ENCODE measurements at places on chromosomes 3 and 15.

DNA sequence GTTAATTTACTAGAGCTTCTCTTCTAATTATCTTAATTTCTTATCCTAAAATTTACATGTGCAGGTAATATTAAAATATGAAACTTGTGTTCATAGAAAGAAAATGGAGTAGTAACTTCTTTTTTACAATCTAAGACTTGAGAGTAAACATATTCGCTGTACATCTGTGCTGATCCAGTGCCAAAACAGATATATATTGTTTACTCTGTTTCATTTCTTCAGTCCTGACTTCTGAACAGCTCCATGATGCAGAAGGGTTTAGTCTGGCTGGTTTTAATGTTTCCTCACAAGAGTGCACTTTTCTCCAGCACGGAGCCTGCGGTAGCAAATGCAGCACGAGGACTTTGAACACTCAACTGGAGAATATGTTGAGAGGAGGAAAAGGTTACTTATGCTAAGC lies 306.8 kb downstream of the EPHA3 start:
- DNase-seq, result no peak

DNA sequence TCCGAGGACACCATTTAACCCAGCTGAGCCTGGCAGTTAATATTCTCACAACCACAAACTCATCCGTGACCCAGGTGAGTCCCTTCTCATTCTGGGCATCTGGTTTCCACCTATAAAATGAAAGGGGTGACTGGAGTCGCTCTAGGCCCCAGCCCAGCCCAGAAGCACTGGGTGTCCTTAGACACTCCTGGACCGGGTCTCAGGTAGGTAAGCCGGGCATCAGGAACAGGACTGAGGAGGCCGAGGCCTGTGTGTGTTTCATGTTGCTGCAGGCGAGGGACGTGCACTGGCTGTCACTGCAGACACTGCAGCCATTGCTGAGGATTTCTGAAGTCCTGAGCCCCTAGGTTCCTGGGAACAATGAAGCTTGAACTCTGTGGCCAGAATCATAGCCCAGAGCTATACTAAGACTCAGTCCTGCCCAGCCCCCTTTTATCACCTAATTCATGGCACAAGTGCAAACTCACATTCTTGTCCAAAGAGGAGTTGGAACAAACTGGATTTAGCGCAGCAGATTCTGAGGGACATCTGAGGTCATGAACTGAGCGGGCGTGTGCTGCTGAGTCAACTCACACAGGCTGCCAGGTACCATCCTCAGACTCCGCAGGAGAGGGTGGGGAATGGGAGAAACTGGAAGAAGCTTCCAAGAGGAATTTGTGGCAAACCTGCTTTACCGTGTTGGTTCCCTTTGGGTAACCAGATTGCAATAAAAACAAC lies 184.9 kb downstream of the FAM43A start:
- DNase-seq, result peak; percentile 94

- no peak for DNase-seq
Measured at GRCh38 chr3:159798951-159799350, 189.7 kb upstream of the IL12A start.

DNA sequence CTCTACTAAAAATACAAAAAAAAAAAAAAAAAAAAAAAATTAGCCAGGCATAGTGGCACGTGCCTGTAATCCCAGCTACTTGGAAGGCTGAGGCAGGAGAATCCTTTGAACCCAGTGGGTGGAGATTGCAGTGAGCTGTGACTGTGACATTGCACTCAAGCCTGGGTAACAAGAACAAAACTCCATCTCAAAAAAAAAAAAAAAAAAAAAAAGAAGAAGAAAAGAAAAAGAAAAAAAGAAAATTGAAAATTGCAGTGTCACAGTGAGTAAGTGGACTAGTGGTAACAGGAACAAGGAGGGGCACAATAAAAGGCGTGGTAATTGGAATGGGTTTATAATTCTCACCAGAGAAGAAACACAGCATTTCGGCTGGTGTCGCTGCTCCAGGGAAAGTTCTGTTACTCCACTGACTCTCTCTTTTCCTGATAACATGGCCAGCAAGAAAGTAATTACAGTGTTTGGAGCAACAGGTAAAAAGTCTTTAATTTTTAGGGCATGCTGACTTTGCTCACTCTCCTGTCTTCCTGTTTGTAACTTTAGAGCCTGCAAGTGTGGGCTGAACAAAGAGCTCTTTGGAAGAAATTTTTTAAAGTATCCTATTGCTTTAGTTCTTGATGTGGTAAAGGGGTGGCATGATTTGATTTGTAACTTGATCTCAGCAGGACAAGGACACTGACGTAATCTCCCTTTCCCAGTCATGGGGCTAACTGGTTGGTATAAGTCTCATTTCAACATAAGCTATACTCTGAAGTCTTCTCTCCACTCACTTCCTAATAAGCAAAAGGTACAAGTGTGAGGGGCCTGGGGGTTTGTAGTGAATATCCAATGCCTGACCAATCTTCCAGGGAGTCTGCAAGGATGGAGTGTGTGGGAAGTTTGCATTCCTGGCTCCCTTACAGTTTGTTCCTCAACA lies 22.1 kb upstream of the TRA2B start:
- peak; percentile 88 for DNase-seq

DNA sequence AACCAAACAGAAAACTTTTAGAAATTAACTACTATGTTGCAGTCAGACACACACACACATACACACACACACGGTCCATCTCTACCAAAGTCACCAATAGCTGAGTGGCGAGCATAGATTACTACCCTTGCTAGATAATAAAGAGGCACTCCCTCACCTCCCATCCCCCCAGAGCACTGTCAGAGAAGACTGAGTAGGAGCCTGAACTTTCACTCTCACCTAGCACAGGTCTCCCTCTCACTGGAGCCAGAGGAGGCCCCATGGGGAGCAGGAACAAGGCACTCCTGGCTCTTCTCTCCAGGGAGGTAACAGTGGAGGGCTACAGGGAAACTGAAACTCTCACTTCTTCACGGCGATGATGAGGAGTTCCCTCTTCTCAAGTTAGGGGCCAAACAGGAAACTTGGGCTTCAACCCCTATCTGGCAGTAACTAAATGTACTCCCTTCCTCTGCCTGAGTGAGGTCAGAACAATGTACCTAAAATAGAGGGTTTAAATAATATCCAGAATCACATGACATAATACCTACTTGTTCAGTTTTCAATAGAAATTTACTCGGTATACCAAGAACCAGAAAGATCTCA lies 975.3 kb upstream of the GBE1 start:
- no peak for DNase-seq

- DNase-seq, result peak; percentile 35
Measured at GRCh38 chr15:64209680-64210334, 47.0 kb upstream of the PPIB start.

GRCh38 chr15:73923488-73924164 lies 2.6 kb upstream of the LOXL1 start:
- DNase-seq, result no peak

- no peak for DNase-seq
Measured at GRCh38 chr3:89622063-89622700, 514.8 kb downstream of the EPHA3 start.

DNA sequence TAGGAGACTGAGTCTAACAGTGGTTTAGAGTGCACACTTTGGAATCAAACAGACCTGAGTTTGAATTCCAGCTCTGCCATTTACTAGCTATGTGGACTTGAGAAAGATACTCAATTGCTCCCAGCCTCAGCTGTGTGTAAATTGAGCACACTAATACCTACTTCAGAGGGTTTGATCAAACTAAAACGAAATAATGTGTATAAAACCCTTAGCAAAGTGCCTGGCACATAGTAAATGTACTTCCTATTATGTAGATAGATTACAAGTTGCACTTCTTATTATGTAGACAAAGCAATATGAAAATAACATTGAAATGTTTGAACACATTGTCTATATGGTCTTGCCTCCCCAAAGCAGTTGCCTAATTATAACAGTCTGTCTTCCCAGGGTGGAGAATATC lies 180.6 kb downstream of the ANXA2 start:
- DNase-seq, result no peak

- no peak for DNase-seq
Measured at GRCh38 chr3:84308379-84308778, 650.4 kb upstream of the CADM2 start.

DNA sequence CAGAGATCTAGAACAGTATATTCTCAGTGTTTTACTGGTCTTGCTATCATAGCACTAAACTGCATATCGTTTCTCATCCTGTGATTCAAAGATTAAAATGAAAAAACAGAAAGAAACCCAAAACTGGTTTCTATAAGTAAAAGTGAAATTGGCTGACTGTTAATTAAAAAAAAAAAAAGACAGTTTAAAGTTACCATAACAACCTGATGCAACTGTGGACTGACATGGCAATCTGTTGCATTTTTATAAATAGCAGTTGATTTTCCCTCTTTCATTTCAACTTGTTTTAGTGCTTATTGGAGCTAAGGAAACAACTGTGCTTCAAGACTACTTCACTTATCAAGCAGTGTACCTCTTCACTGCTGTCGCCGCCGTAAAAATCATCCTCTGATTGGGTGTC lies 186.6 kb downstream of the CFAP20DC start:
- DNase-seq, result no peak

- peak; percentile 81 for DNase-seq
Measured at GRCh38 chr3:72903004-72903403, 15.2 kb downstream of the GXYLT2 start.

DNA sequence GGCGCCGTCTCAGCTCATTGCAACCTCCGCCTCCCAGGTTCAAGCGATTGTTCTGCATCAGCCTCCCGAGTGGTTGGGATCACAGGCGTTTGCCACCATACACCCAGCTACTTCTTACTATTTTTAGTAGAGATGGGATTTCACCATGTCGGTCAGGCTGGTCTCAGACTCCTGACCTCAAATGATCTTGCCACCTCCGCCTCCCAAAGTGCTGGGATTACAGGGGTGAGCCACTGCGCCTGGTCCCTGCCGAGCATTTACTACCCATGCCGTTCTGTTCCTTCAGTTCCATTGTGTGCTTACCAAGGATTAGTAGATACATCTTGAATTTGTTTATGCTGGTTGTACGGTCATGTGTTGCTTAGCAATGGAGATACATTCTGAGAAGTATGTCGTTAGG lies 10.3 kb downstream of the CHD2 start:
- no peak for DNase-seq

DNA sequence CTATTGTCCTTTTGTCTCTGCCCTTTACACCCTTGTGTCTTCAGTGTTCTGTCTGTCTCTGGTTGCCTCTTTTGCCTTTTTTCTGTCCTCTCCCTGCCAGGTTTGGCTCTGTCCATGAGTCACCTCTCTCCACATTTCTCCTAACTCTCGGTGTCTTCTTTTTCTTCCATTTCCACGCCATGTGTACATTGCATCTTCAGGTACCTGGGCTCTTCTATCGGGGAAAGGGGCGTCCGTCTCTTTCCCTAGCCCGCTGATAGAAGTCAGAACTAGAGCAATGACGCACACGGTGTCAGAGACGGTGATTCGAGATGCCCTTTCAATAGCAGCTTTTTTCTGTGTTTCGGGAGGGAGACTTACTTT lies 641 bp downstream of the OPA1 start:
- DNase-seq, result peak; percentile 34

- peak; percentile 79 for DNase-seq
Measured at GRCh38 chr3:118628704-118629341, 405.8 kb downstream of the IGSF11 start.

GRCh38 chr15:56866803-56867202 lies 51.6 kb upstream of the TCF12 start:
- no peak for DNase-seq

- DNase-seq, result peak; percentile 72
Measured at GRCh38 chr3:8822141-8822540, 52.7 kb upstream of the OXTR start.

GRCh38 chr15:100737214-100737613 lies 134.8 kb downstream of the ASB7 start:
- DNase-seq, result no peak

All from MCF 10A (cell line).